ENCODE measurements at places on chromosomes 2 and 18.

GRCh38 chr2:231533086-231533776 lies 3.0 kb upstream of the NMUR1 start:
- no peak overlapping the region for H3K4me3 ChIP-seq
- peaks cover 47% of the 10 kb centered on the region for H3K4me1 ChIP-seq
- no peak overlapping the region for H3K27ac ChIP-seq
- no peaks in the 10 kb centered on the region for H3K27me3 ChIP-seq
- no peak for DNase-seq

- no peak for DNase-seq
- no peaks in the 10 kb centered on the region for H3K27me3 ChIP-seq
- H3K27ac ChIP-seq = no peak overlapping the region
- H3K4me1 ChIP-seq = no peaks in the 10 kb centered on the region
- H3K36me3 ChIP-seq = no peaks in the 10 kb centered on the region
These were observed 54.8 kb downstream of the CALCRL start for GRCh38 chr2:187393211-187393610.

DNA sequence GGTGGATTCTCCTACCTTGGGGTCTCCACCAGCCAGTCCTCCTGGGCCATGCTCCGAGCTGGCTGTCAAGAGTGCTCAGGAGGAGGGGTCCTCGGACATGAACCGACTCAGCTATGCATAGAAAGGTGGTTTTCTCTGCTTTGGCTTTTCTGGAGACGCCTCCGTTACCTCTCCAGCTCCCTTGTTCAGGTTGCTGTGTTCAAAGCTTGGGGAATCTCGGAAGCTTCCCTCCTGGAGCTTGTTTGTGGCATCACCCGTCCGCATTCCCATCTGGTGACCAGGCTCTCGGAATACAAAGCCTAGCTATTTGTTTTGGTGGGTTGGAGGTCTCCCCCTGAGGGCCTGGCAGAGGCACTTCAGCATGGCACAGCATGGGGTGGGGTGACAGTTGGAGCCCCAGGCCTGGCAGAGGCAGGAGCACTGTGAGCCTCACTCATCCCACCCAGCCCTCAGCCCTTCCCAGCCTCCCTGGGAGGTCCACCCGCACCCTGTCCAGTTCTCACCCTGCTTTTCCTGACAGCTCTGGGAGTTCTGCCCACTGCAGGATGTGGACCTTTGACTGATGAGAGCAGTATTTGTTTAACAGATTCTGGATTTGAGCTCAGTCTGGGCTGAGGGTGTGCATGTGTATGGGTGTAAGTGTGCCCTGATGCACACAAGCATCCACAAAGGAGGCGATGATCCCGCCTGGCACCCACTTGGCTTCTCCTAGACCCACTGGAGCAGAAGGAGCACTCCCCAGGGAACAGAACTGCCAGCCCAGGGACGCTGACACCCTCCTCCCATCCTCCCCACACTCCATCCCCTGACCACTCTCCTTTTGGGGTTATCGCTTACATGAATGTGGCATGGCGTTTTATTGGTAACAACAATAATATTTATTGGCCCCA lies 107.3 kb upstream of the HS6ST1 start:
- peaks cover 3% of the 10 kb centered on the region for H3K36me3 ChIP-seq
- DNase-seq = no peak
- H3K4me3 ChIP-seq = no peak overlapping the region
- peaks cover 3% of the 10 kb centered on the region for H3K4me1 ChIP-seq

DNA sequence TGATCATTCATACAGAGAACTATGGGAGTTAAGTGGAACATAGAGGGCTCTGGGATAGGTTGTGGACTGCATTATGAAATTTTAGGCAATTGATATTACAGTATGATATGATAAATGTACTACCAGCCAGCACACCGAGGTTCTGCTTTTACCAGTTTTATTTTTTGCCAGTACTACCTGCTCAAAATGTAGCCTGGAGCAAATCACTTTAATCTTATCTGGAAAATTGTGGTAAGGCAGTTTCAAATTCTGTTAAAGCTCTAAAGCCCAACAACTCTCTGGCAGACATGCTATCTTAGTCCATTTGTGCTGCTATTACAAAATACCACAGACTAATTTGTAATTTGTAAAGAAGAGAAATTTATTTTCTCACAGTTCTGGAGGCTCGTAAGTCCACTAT lies 474.9 kb upstream of the CWC22 start:
- H3K4me3 ChIP-seq = no peak overlapping the region
- H3K4me1 ChIP-seq = no peaks in the 10 kb centered on the region
- no peak for DNase-seq
- no peak overlapping the region for H3K27ac ChIP-seq

DNA sequence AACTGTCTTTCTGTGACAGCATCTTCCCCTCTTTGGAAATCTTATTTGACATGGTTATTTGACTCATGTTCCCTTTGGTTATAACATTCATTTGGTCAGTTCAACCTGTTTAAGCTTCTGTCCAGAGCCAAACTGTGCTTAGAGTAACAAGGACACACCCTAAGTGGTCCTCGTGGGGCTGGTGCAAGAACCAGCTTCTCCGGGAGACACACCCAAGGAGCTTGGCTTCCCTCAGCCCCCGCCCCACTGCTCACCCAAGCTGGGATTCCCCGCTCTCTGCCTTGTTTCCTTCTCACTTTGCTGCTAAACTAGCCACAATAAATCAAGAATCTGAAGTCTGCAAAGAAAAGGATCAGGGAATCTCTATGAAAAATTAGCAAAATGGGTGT lies 1.4 kb downstream of the SCYGR3 start:
- H3K4me1 ChIP-seq = peaks cover 6% of the 10 kb centered on the region
- H3K27me3 ChIP-seq = peaks cover 47% of the 10 kb centered on the region
- no peak overlapping the region for H3K27ac ChIP-seq
- DNase-seq = no peak
- H3K4me3 ChIP-seq = no peak overlapping the region
- no peaks in the 10 kb centered on the region for H3K36me3 ChIP-seq

- no peak overlapping the region for H3K27ac ChIP-seq
- H3K4me1 ChIP-seq = no peaks in the 10 kb centered on the region
- no peak overlapping the region for H3K4me3 ChIP-seq
- H3K27me3 ChIP-seq = no peaks in the 10 kb centered on the region
- no peak for DNase-seq
These were observed 221.6 kb downstream of the MYCN start for GRCh38 chr2:16161768-16162490.

All from effector memory CD8-positive, alpha-beta T cell (primary cell).